ENCODE measurements at places on chromosomes 11 and 22.
A peak's percentile ranks its signal among the peaks of the same experiment; 100 is the strongest.

GRCh38 chr11:35373284-35373933, 45.9 kb downstream of the SLC1A2 start:
- no peak for DNase-seq

GRCh38 chr11:124725719-124726105, 14.0 kb upstream of the NRGN start:
- no peak for DNase-seq

GRCh38 chr22:47176026-47176389, 413.6 kb downstream of the TBC1D22A start:
- DNase-seq = no peak

DNA sequence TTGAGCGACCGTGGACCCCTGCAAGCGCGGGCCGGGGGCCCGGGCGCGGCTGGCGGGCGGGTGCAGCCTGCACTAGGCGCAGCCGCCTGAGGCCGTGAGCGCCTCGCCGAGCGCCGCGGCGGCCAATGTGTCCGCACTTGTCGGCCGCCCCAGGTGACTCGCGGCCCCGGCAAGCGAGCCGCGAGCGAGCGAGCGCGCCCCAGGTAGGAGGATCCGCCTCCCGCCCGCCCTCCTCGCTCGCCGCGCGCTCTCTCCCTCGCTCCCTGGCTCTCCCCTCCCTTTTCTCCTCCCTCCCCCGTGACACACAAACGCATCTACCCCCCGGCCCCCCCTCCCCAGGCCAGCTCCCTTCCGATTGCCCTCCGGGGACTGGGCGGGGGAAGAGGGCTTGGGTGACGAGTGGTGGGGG, at the start of gene WNT7B:
TSS of gene WNT7B (minus strand) at position 160 of the 409 bp plus-strand sequence. CDS start 408 bp downstream, outside the sequence.
- no peak for DNase-seq

DNA sequence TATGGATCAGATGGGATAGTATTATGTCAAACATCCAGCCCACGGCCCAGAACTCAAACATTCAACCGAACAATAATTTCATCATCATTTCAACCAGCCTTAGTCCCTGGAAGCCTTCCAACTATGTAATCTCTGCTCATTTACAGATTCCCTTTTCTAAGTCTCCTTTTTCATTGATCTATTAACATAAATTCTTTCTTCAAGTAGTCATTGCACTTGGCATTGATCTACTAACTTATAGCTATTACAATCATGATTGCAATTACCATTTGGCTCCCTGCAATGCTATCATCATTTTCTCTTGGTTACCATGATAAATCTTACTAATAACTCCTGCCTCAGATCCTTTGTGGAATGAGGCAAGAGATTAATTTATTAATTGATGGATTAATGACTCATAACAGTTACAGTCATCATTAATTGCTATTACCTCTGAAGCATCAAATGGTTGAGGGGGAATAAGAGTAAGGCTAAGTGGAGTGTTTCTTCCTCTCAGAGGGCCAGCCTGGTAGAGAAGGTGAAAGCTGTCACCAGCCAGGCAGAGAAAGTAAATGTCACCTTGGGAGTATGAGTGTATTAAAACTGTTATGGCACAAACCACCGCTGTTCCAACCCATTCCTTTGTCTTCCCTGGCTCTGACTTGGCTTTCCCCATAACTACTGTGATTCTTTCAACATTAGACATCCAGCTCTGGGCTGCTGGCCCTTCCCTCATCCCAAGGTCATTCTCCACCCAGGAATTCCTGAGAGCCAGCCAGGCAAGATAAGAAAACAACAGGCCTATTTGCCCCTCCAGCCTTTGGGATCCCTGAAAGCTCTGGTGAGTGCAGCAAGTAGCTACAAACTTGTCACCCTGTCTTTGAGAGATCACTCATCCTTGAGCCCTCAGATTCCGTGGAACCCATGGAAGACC, 174.7 kb downstream of the RRAS2 start:
- DNase-seq = peak; percentile 7

DNA sequence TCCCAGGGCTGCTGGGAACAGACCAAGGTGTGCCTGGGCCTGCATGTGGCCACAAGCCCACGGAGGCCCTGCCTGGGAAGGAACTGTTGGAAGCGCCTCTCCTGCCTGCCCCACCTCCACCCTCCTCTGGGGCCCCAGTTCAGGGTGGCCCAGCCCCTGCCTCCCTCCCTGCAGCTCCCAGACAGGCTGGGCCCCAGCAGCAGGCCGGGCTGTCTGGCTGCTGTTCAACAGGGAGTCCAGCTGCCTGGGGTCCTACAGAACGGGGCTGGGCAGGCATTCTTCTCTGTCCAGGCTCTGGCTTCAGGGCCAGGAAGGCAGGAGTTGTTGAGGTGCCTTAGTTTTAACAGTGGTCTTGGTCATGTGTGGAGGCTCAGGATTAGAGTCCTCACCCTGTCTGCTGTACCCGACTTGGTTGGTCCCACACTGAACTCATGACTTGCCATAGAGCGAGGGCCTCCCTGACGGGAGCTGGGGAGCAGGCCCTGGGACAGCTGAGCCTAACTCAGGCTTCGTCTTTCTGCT, 11.8 kb downstream of the PRDM11 start:
- DNase-seq = peak; percentile 43

GRCh38 chr11:102426000-102426399, 26.6 kb downstream of the TMEM123 start:
- no peak for DNase-seq

DNA sequence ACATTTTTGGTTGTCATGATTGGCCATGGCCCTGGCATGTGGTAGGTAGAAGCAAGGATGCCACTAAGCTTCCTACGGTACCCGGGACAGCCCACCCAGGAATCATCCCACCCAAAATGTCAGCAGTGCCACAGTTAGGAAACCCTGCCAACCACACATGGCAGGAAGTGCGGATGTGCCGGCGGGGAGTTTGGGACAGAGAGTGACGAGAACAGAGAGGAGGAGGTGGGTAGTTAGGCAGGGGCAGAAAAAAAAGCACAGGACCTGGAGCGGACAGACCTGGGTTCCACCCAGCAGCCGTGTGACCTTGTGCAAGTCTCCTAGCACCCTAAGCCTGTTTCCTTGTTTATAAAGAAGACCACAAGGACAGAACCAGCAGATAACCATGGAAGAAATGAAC, 3.3 kb downstream of the SPI1 start:
- no peak for DNase-seq

- DNase-seq = no peak
Observed at GRCh38 chr22:39494471-39495120, 7.5 kb upstream of the MIEF1 start.

DNA sequence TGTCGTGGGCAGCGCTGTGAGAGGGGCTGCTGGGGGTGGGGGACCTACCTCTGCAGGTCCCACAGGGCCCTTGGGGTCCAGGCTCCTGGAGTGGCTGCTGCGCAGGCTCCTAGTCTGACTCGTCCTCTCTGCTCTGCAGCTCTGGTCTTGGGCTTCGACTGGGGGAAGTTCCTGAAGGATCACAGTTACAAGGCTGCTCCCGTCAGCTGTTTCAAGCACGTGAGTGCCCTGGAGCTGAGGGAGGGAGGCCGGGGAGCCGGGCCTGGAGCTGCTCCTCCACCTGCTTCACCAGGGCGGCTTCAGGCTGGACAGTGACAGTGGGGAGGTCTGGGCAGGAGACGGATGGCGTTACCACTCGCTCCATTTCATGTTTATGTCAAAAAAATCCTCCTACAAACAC, 11.9 kb downstream of the L3MBTL2 start:
- no peak for DNase-seq

GRCh38 chr11:18132341-18132740, at the start of gene MRGPRX3:
Gene MRGPRX3, plus strand, starts transcription at chr11:18132571. Its CDS starts 4,632 bp downstream, at chr11:18137203.
- no peak for DNase-seq

- no peak for DNase-seq
Observed at GRCh38 chr11:22884217-22884616, 23.9 kb upstream of the CCDC179 start.

GRCh38 chr22:25930083-25930482, 188.1 kb downstream of the MYO18B start:
- no peak for DNase-seq

DNA sequence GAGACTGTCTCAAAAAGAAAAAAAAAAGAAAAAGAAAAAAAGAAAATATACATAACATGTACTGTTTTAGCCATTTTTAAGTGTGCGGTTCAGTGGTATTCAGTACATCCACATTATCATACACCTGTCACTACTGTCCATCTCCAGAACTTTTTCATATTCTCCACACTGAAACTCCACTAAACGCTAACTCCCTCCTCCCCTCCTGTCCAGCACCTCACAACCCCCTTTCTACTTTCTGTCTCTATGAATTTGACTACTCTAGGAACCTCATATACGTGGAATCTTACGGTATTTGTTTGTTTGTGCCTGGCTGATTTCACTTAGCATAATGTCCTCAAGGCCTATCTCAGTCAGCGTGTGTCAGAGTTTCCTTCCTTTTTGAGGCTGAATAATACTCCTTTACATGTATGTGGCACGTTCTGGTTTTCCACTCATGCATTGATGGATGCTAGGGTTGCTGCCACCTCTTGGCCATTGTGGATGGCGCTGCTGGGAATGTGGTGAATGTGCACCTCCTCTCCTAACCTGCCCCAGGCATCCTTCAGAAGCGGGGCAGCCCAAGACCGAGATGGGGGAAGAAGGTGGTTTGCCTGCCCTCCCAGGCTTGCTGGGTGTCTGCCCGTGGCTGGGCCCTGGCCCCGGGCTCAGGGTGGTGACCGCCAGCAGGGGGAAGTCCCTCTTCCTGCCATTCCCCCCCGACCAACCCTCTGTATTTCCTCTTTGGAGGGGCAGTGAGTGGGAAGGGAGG, 60.5 kb downstream of the BCR start:
- DNase-seq = no peak

GRCh38 chr11:33033493-33033892, 5.9 kb upstream of the TCP11L1 start:
- DNase-seq = no peak

GRCh38 chr11:31326470-31327148, 42.9 kb downstream of the DCDC1 start:
- DNase-seq = no peak

- DNase-seq = no peak
Observed at GRCh38 chr11:91257667-91258066, 967.0 kb upstream of the FAT3 start.

- peak; percentile 69 for DNase-seq
Observed at GRCh38 chr11:59556115-59556916, 45.0 kb downstream of the OR4D9 start.

DNA sequence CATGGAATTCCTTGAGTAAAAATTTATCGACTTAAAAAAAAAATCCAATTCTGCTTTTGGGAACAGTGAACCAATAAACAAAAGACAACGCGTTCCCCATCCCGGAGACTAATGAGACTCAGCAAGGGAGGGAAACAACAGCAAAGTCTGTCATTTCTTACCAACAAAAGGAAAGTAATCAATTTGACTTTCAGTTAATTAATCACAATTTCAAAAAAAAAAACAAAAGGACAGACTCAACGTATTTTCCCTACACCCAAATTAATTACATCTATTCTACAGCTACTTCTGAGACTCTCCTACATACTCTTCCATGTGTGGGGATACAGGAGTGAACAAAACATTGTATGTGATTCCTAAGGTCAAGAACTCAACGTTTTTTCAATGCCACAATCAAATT, 1.9 kb downstream of the RDX start:
- DNase-seq = no peak

DNA sequence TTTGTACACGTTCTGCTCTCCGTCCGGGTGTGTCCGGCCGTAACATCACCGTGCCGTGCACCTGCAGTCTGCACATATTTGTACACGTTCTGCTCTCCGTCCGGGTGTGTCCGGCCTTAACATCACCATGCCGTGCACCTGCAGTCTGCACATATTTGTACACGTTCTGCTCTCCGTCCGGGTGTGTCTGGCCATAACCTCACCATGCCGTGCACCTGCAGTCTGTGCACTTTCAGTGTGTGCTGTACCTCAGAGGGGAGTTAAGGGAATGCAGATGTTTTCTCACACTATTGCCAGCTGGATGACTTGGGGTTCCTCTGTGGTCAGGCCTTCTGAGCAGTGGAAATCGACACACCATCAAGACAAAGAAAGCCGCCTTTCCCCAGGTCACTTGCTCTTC, 4.2 kb downstream of the TTLL8 start:
- no peak for DNase-seq

DNA sequence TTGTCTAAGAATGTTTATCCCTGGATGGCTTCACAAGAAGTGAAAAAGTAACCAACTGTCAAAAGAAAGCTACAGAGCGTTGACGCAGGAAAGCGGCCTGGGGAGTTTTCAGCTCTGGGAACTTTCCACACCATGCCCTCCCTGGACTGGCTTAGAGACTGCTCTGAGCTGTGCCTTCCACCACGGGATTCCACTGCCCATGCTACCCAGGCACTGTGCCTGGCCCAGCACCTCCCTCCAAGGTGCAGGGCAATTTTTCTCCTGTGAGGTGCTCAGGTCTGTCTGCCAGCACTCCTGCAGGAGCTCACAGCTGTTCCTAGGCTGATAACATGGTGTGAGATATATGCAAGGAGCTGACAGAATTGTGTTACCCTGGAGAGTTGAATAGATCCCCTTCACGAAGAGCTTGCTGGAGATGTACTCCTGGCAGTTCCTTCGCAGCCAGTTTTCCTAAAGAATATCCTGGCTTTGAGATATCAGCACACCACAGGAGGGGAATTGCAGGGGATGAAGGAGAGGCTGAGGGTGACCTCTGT, 258.3 kb upstream of the B3GAT1 start:
- no peak for DNase-seq

- DNase-seq = no peak
Observed at GRCh38 chr11:84497981-84498411, 1129.1 kb downstream of the DLG2 start.

DNA sequence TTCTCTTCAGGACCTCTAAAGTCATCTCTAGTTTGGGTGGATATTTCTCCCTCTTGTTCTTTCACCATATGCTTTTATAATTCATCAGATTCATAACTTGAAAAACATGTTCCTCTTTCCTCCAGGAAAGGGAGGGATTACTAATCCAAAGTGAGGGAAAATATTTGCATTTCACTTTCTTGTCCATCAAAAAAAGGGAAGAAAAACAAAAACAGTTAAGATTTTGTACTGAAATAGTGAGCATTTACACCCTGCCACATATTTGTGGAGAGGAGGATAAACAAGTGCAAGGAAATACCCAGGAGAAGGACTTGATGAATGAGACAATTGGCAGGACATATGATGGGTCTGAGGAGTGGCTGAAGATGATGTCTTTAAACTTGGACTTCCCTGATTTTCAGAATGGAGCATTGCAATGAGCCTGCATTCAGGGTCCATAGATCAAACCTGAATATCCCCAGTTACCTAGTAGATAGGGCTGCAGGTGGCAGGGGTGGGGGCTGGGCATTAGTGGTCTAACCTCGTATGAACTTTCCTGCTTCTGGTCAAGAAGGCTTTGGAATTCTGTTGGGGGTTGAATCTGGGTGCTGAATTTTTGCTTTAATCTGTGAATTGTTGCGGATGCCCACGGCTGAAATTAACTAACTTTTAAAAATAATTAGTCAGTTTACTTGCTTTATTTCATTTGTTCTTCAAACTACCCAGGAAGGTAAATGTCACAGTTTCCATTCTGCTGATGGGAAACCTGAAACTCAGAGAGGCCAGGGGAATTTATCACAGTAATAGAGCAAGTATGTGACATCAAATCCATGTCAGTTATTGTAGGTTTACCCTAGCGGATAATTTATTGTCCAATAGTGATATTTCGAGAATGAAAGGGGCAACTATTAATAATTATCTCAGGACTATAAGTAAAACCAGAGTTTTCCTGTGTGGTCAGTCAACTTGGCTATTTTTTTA, 36.9 kb upstream of the TMEM123 start:
- no peak for DNase-seq

Data from nephron progenitor cell (in vitro differentiated cells).